ENCODE measurements at places on chromosomes 11 and 22. TPM values are rescaled to one million over a fixed set of nuclear protein-coding genes. Genes with fewer than 3 reads are reported as not detected.
A peak's percentile ranks its signal among the peaks of the same experiment; 100 is the strongest.

LMO2 gene
- not detected for total RNA-seq

GRIK4 gene
- not detected for total RNA-seq

GAS2L1 gene
- total RNA-seq = 12.0 TPM

SLC15A3 gene
- total RNA-seq = 0.30 TPM

OR4D9 gene
- total RNA-seq = not detected

FGF19 gene
- not detected for total RNA-seq

C11orf91 gene
- total RNA-seq = not detected

DNA sequence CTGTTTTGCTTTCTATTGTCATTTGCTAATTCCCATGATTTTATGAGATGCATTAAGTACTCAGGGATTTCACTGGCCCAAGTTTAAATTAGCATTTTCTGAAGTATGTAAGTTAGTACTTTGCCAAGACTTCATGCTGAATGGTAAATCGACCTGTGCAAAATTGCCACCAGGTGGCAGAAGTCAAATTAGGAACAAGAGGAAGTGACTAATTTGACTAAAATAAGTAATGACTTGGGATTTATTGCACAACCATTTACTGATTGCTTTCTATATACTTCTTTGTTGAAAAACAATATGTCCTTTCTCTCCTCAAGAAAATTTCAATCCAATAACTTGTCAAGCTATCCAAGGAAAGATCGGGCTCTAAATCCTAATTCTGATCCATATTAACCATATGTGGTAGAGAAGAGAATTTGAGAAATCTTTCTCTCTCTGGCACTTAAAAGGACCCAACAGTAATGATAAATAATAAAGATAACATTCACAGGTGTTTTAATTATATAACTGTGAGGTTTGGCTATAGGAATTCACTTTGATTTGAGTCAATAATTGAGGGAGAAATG lies 253.7 kb upstream of the CHORDC1 start:
- H3K4me1 ChIP-seq = no peaks in the 10 kb centered on the region
- H3K4me3 ChIP-seq = no peak overlapping the region
- DNase-seq = peak; percentile 42
- no peaks in the 10 kb centered on the region for H3K36me3 ChIP-seq

DNA sequence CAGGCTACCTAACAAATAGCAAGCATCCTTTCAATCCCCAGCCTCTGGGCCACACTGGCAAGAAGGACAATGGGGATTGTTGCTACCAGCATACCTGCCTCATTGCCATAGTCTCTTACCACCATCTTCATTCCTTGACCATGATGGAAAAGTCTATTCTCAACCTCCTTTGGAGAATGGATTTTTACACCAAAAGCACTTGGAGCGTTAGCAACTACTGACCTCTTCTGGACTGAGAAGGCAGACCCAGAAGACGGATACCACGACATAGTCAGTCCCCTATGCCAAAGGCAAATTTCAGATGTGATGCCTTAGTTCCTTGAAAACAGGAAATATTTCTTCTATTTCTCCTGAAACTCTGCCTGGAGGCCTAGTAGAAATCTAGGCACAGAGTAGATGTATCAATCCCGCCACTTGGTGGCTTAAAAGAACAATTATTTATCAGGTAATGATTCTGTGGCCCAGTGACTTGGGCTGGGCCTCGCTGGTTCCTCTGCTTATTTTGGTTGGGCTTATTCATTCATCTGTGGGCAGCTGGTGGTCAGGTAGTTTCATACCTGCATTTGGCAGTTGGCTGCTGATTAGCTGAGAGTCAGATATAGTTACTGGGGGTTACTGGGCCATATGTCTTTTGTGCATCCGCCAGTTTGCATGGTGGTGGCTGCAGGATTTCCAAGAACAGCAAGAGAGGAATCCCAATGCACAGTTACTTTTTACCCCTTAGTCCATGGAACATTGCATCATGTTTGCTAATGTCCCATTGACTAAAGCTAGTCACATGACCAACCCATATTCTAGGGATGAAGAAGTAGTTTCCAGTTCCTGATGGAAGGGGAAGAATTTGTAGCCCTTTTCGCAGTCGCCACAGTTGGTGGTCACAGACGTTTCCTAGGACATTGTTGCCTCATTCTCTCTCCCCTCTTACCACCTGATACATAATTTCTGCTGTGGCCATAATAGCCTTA lies 75.2 kb downstream of the DHCR7 start:
- H3K27ac ChIP-seq = no peak overlapping the region
- no peak for DNase-seq
- H3K4me3 ChIP-seq = no peak overlapping the region

DNA sequence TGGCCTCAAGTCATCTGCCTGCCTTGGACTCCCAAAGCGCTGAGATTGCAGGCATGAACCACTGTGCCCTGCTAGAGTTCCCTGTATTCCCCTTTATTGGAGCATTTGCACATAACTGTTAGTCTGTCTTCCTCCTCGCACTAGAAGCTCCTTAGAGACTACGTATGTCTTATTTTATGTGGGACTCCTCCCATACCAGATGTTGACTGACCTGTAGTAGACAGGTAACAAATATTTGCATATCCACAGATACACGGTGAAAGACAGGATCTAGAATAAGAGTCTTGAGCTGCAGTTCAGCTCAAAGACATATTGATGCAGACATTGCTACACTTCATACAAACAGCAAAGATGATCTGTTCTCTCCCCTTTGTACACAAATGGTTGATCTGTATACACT lies 40.7 kb downstream of the SWAP70 start:
- H3K27me3 ChIP-seq = no peaks in the 10 kb centered on the region
- no peak overlapping the region for H3K27ac ChIP-seq
- peaks cover 3% of the 10 kb centered on the region for H3K36me3 ChIP-seq

GRCh38 chr11:370070-370941 lies 1.0 kb downstream of the B4GALNT4 start:
- no peak overlapping the region for H3K27ac ChIP-seq
- H3K4me1 ChIP-seq = peaks cover 2% of the 10 kb centered on the region
- no peak for DNase-seq
- H3K36me3 ChIP-seq = no peaks in the 10 kb centered on the region
- H3K4me3 ChIP-seq = no peak overlapping the region
- H3K27me3 ChIP-seq = peaks cover 44% of the 10 kb centered on the region

- H3K27me3 ChIP-seq = peaks cover 2% of the 10 kb centered on the region
- no peak overlapping the region for H3K4me3 ChIP-seq
- peak; percentile 38 for DNase-seq
- H3K4me1 ChIP-seq = peaks cover 2% of the 10 kb centered on the region
- no peak overlapping the region for H3K27ac ChIP-seq
Observed at GRCh38 chr11:1827095-1827813, 7.5 kb upstream of the SYT8 start.

GRCh38 chr11:13596611-13597326 lies 71.7 kb upstream of the FAR1 start:
- H3K27ac ChIP-seq = no peak overlapping the region
- H3K27me3 ChIP-seq = peaks cover 22% of the 10 kb centered on the region
- H3K36me3 ChIP-seq = no peaks in the 10 kb centered on the region
- H3K4me3 ChIP-seq = no peak overlapping the region

GRCh38 chr11:35318977-35319925 lies 100.1 kb downstream of the SLC1A2 start:
- H3K27ac ChIP-seq = no peak overlapping the region
- H3K36me3 ChIP-seq = no peaks in the 10 kb centered on the region
- DNase-seq = no peak
- H3K27me3 ChIP-seq = no peaks in the 10 kb centered on the region

GRCh38 chr11:45457649-45458048 lies 171.5 kb upstream of the SYT13 start:
- peaks cover 12% of the 10 kb centered on the region for H3K27me3 ChIP-seq
- no peaks in the 10 kb centered on the region for H3K4me1 ChIP-seq
- H3K27ac ChIP-seq = no peak overlapping the region
- H3K4me3 ChIP-seq = no peak overlapping the region
- H3K36me3 ChIP-seq = no peaks in the 10 kb centered on the region
- DNase-seq = no peak

DNA sequence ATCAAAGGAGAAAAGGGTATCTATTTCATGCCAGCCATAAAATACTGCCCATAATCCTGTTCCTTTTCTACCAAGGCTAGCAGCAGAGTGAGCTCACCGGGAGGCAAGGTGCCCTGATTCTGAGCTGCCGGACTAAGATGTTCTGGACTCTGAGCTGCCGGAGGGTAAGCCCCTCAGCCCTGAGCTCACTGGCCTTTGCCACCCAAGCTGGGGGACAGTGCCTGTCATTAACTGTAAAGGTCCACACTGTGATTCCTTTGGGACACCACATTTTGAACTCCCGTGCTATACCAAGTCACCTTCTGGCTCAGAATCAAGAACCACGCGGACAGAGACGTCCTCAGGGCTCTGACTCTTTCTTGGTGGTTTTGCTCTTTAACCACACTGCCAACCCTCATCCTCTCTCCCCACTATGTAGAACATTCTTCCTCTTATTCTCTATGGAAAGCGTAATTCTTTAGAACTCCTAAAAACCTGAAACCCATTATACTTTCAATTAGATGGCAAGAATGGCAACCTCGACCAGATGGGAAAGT lies 88.4 kb upstream of the BID start:
- peaks cover 12% of the 10 kb centered on the region for H3K4me1 ChIP-seq
- no peak overlapping the region for H3K27ac ChIP-seq
- no peak overlapping the region for H3K4me3 ChIP-seq
- no peaks in the 10 kb centered on the region for H3K27me3 ChIP-seq

- peaks cover 1% of the 10 kb centered on the region for H3K4me1 ChIP-seq
- H3K36me3 ChIP-seq = no peaks in the 10 kb centered on the region
- no peak overlapping the region for H3K4me3 ChIP-seq
Observed at GRCh38 chr22:17132112-17132511, 11.0 kb upstream of the TMEM121B start.

DNA sequence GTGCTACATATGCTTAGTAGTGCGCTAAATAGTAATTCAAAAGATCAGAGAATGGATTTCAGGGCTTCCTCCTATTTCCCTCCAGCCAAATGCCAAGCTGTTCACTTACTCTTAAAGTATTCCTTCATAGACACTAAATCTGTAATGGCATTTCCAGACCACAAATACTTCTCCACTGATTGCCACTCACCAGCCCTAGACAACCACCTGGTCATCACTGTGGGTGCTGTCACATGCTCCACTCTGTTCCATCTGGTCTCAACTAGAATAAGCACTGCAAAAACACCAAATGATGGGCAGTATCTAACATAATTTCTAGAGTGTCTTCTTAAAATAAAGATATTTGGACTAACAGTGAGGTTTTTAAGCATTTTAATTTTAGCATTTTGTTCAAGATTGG lies 341.3 kb downstream of the AASDHPPT start:
- no peaks in the 10 kb centered on the region for H3K27me3 ChIP-seq
- no peaks in the 10 kb centered on the region for H3K36me3 ChIP-seq
- no peak for DNase-seq
- no peak overlapping the region for H3K4me3 ChIP-seq
- no peaks in the 10 kb centered on the region for H3K4me1 ChIP-seq

GRCh38 chr22:32736746-32737145 lies 64.8 kb upstream of the TIMP3 start:
- no peaks in the 10 kb centered on the region for H3K36me3 ChIP-seq
- H3K4me1 ChIP-seq = no peaks in the 10 kb centered on the region
- no peak overlapping the region for H3K27ac ChIP-seq
- DNase-seq = no peak

DNA sequence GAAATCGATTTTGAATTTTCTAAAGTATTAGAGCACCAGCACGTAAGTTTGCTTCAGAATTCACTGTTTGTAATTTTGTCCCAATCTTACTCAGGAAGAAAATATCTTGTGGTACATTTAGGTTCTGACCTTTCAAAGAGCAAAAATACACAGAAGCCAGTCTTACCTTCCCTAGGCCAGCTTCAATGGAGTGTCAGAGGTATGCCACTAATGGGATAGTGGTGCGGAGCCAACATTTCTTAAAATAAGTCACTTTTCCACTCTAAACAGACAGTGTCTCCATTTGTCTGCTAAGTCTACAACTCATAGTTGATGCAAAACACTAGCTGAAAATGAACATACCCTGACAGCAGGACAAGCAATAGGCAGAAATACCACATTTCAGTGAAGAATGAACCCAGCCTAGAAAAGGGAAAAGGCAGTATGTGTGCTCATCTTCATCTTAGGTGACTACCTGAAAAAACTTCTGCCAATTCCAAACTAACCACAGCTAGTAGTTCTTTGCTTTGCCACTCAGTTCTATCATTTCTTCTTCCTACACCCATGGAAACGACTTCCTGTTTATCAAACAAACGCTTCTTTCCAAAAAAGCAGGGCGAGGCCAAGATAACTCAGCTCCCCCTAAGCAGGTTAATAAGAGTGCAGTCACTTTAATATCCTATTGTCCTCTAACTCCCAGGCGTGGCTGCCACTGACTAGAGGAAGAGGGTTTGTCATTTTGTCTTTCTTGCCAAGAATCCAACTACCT lies 94.0 kb upstream of the APOA1 start:
- peak; percentile 62 for DNase-seq
- peak overlapping the region; percentile 85 for H3K27ac ChIP-seq
- H3K27me3 ChIP-seq = no peaks in the 10 kb centered on the region
- peaks cover 22% of the 10 kb centered on the region for H3K36me3 ChIP-seq
- H3K4me1 ChIP-seq = peaks cover 58% of the 10 kb centered on the region
- peak overlapping the region; percentile 73 for H3K4me3 ChIP-seq

GRCh38 chr11:85810521-85810870 lies 445 bp downstream of the SYTL2 start:
- DNase-seq = no peak
- peak overlapping the region; percentile 86 for H3K4me3 ChIP-seq
- H3K4me1 ChIP-seq = peaks cover 26% of the 10 kb centered on the region
- peak overlapping the region; percentile 72 for H3K27ac ChIP-seq
- H3K36me3 ChIP-seq = no peaks in the 10 kb centered on the region

DNA sequence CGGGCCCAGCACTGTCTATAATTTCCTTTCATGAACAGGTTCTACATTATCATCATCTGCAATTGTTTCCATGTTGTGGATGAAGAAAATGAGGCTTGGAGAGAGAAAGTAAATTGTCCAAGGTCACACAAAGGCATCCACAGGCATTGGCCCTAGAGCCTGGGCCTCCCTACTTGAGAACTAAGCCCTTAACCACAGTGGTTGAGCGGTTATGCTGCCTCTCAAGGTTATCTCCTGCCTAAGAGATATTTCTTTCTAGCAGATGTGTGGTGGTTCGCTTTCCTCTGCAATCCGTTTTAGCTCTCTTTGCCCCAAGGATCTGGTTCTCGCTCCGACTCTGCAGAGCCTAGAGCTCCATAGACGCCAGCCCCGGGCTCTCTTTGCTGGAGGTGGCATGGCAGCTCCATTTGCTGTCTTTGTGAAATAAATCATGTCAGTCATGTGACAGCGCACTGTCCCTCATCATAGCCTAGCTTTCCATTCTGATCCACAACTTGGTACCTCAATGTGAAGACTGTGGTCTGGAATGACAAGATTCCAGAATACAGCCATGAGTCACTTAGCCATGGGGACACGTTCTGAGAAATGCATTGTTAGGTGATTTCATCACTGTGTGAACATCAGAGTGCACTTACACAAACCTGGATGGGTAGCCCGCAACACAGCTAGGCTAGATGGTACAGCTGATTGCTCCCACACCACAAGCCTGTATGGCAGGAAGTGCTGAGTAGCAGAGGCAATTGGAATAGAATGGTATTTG lies 27.2 kb downstream of the RPS6KA4 start:
- peaks cover 9% of the 10 kb centered on the region for H3K36me3 ChIP-seq
- no peak overlapping the region for H3K4me3 ChIP-seq
- peaks cover 27% of the 10 kb centered on the region for H3K4me1 ChIP-seq
- H3K27ac ChIP-seq = no peak overlapping the region
- peak; percentile 58 for DNase-seq
- H3K27me3 ChIP-seq = peaks cover 25% of the 10 kb centered on the region

- no peak overlapping the region for H3K4me3 ChIP-seq
- H3K36me3 ChIP-seq = peaks cover 9% of the 10 kb centered on the region
- H3K27me3 ChIP-seq = peaks cover 56% of the 10 kb centered on the region
- DNase-seq = no peak
- H3K4me1 ChIP-seq = peaks cover 33% of the 10 kb centered on the region
- no peak overlapping the region for H3K27ac ChIP-seq
Observed at GRCh38 chr11:10309163-10310093, 4.6 kb downstream of the ADM start.

Measured in activated CD8-positive, alpha-beta memory T cell treated with anti-CD3 and anti-CD28 coated beads, Interleukin-2, amount 10 ng/mL, durations not matched to agents 7 days and 5 days (primary cell).